IMR-90 (cell line): ENCODE measurements at places on chromosomes 13 and 19. TPM values are rescaled to one million over a fixed set of nuclear protein-coding genes. Genes with fewer than 3 reads are reported as not detected.

DNA sequence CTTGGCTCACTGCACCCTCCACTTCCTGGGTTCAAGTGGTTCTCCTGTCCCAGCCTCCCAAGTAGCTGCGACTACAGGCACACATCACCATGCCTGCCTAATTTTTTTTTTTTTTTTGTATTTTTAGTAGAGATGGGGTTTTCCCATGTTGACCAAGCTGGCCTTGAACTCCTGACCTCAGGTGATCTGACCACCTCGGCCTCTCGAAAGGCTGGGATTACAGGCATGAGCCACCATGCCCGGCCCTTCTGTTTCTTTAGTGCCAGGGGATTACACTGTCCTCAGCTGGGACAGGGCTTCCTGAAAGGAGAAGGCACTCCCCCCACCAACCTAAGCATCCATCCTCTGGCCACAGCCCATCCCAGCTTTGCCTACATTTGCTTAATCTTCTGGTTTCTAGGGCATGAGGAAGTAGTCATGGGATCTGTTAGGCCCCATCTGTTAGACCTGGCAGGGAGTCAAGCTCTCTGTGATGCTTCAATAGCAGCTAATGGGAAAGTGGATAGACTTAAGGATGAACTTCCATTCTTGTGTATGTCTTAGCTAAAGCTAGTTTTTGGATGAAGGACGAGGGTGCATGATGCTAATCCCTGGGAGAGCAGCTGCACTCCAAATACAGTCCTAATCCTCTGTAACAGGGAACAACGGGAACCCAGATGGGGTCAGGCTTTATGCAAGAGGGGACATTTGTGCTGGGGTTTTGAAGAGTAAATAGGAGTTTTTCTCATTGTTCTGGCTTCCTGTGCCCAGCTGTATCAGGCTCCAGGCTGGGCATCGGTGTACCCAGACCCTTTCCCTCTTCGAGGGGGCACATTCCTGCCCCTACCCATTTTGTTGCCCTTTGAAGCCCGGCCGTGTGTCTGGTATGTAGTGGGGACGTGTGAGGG, 2.6 kb downstream of the VAV1 start:
- DNase-seq: no peak

DNA sequence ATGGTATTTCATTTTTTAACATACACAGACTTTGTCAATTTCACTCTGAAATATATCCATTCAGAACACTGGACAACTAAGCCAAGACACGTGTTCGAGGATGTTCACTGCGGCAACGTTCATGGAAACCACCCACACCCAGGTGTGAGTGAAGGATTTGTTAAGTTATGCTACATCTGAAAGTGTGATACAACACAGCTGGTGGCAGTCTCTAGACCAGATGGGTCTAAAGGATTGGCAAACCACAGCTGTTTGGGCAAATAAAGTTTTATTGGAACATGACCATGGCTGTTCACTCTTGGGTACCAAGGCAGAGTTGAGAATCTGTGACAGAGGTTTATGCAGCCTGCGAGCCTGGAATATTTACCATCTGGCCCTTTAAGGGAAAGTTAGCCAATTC, 12.0 kb downstream of the SLC7A9 start:
- no peak for DNase-seq

DNA sequence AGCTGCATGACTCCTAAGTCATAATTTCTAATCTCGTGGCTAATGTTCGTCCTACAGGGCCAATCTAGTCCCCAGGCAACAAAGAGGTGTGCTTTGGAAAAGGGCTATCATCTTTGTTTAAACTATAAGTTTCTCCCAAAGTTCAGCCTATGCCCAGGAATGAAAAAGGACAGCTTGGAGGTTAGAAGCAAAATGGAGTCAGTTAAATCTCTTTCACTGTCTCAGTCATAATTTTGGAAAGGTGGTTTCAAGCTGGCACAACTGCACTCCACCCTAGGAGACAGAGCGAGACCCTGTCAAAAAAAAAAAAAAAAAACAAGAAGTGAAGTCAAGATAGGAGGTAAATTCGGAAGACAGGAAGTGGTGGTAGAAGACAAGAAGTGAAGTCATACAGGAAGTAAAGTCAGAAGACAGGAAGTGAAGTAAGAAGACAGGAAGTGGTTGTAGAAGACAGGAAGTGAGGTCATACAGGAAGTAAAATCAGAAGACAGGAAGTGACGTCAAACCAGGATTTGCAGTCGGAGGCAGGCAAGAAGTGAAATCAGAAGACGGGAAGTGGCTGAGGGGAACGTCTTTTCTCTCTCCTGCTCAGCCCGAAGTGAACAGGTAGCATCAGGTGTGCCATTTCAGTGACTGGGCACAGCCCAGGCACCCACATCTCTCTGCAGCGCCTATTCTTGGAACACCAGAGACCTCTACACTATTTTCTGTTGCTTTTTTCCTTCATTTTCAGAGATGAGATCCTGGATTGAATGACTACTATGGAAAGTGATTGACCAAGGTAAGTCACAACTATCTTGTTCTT, 32.2 kb downstream of the GP6 start:
- no peak for DNase-seq

DNA sequence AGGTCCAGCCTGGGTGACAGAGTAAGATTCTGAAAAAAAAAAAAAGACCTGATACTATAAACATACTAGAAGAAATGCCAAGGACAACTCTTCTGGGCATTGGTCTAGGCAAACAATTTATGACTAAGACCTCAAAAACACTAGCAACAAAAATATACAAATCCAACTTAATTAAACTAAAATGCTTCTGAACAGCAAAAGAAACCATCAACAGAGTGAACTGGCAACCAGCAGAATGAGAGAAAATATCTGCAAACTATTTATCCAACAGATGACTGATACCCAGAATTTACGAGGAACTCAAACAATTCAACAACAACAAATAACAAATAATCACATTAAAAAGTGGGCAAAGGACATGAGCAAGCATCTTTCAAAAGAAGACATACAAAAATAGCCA, 26.8 kb upstream of the GPC6 start:
- DNase-seq: no peak

GRCh38 chr19:55340784-55341147, 1.1 kb downstream of the KMT5C start:
- no peak for DNase-seq

The SGCG gene
- total RNA-seq: under 0.01 TPM in 1 of 2 replicates, not detected in the other

- DNase-seq: no peak
Measured at GRCh38 chr13:98411013-98411412, 165.9 kb downstream of the STK24 start.

DNA sequence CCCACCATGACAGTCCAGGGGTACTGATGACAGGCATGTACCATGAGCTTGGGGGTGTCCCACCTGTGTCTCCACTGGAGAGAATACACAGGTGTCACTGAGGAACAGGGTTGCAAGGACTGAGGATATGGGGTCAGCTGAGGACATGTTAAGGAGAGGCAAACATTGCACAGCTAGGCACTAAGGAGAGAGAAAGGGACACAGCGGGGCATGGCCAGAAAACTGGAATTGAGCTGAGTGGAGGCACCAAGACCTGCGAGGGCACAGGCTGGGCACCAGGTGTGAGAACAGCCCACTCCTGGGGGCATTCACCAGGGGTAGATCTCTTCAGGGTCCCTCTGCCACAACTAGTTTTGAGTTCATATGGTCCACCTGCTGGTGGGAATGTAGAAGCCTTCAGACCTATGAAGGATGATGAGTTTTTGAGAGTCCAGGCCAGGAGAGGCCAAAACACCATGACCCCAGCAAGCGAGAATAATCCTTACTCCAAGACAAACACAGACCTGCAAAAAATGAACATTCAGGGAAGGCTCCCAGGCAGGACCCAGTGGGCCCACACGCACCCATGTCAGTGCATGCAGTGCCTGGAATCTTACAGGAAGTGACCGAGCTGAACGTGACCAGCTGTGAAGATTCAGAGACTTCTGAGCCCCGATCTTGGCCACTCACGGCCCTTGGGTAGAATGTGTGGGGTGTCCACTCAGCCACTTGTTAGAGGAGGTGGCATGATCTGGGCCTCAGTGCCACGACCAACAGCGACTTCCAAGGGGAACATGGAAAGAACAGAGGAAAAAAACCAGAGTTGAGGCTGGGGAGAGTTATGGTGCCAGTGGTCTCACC, 1.4 kb upstream of the ZNF584 start:
- DNase-seq: no peak

The PRKCG gene
- total RNA-seq: not detected in 2 replicates
